Stimulated activated CD4-positive, alpha-beta T cell treated with anti-CD3 and anti-CD28 coated beads, Interleukin-1b, Interleukin-23, amount 100 ng/mL, for 1 hour (primary cell): ENCODE measurements at places on chromosomes 5 and 9.

DNA sequence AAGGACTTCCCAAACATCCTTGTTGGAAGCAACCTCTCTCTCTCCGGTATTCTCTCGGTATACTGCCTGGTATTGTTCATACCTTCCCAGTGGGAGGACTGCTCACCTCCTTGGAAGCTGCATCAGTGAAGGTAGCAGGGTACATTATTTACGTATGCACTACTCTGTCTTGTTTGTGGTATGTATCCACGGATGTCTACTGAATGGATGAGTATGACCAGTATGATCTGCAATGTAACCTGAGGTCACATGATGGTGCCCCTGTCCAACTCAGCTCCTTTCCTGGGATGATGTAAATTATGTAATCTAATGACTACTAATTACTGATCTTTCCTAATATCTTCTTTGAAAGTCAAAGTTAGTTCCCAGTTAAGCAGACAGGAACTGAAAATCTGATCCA is 32.1 kb downstream of the CEMIP2 start:
- no peak for DNase-seq

DNA sequence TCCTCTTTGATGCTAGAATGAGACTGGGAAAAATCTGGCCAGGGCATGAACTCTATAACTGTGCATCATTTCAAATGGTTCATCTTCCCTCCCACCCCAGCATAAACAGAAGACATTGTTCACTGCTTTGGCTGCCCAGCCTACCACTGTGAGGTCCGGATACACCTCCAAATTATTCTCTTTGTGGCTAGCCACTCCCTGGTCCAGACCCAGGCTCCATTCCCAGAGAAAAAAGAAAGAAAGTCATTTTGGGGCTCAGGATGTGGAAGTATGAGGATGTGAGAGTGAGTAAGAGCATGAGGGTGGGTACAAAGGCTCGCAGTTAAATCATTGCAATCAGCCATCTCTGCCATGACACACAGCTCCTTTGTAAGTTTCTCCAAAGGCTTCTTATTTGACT is 559.2 kb downstream of the PSAT1 start:
- DNase-seq = no peak

GRCh38 chr5:121189342-121190305 is 662.1 kb upstream of the FTMT start:
- no peak for DNase-seq

DNA sequence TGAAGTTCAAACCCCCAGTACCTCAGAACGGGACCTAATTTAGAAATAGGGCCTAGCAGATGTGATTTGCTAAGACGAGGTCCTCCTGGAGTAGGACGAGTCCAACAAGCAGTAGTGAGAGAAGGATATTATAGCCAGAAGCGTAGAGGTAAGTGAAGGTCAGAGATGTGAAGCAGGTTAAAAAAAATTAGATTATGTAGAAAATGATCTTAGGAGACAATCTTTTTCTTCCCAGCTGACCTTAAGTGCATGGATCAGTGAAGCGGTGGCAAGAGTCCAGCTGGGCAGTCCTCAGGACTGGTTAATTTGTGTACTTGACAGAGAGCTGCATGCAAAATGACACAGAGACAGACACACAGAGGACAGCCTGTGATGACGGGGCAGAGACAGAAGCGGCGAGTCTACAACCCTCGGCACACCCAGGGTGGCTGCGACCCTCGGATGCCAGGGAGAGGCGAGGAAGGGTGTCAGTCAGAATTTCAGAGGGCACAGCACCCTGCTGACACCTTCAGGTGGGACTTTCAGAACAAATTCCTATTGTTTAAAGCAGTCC is 131.4 kb upstream of the IRX4 start:
- no peak for DNase-seq

DNA sequence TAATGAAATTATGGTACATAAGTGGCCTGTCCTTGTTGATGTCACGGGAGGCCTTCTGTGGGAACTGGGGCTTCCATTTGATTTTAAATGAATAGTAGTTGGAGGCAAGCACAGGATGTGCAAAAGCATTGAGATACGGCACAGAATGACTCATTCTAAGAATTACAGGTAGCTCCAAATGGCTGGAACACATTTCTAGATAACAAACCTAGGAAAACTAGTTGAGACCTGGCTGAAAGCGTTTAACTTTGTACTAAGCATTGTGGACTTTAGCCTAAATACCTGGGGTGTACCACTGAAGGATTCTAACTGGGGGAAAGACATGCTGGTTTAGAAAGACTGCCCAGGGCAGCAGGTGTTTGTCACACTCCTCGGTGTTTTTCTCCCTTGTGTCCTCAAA is 9.4 kb downstream of the SKP2 start:
- no peak for DNase-seq

DNA sequence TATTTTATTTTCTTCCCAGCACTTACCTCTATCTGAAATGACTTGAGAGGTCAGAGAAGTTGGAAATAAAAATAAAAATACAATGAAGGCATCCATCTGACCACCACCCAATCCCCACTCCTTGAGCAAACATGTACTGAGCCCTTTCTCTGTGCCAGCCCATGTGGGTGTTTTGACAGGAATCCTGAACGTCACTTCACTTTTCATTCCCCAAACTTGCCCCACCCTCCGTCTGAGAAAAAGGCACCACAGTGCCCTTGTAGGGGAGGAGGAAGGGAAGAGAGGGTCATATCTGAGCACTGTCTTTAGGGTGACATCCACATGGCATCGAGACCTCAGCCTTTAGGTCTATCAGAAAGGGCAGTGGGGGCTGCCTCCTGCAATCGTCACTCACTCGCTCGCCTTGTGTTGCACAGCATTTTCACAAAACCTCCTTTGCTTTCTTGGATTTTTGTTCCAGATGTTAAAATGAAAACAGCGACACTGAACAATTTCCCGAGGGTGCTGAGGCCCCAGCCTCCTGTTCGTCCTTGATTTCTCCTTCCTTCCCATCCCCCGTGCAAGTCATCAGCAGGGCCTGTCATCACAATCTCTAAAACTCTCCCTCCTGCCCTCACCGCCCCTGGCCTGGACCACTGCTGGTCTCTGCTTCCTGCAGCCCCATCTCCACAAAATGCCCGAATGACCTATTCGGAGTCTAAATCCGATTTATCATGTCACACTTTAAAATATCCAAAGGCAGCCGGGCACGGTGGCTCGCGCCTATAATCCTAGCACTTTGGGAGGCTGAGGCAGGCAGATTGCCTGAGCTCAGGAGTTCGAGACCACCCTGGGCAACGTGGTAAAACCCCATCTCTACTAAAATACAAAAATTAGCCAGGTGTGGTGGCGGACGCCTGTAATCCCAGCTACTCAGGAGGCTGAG is 13.0 kb downstream of the HIGD2A start:
- no peak for DNase-seq

DNA sequence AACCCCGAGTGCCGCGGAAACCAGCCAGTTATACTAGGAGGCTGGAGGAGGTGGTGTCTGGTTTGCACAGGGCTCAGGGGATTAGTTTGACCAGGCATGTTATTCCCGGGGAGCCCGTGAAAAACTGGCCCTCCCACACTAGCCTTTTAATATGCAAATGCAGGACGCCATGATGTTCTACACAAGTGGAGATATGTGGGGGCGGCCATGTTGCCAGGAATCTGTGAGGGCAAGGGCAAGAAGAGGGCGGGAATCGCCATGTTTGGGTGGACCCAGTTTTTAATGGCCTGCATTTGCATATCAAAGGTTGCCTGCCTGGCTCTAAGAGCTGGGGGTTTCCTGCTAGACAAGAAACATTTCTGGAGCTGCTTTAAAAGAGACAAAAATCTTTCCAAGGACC is 940.7 kb downstream of the CDH18 start:
- no peak for DNase-seq

DNA sequence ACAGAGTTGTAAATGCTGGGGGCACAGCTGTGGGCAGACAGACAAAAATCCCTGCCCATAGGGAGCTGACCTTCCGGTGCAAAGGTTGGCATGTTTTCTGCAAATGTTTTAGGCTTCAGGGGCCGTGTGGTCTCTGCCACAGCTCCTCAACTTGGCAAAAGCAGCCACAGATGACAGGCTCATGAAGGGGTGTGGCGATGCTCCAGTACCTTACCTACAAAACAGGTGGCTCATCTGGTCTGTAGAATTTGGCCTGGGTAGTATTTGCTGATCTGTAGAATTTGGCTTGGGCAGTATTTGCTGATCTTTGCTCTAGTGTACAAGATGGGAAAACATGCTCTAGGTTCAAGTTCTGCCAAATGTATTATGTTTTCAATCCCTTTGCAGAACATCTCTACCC is 283.9 kb downstream of the GADD45G start:
- DNase-seq = no peak

GRCh38 chr9:112831969-112832368 is 58.7 kb downstream of the SLC46A2 start:
- no peak for DNase-seq

GRCh38 chr9:20646656-20647055 is 24.4 kb upstream of the MLLT3 start:
- DNase-seq = no peak

DNA sequence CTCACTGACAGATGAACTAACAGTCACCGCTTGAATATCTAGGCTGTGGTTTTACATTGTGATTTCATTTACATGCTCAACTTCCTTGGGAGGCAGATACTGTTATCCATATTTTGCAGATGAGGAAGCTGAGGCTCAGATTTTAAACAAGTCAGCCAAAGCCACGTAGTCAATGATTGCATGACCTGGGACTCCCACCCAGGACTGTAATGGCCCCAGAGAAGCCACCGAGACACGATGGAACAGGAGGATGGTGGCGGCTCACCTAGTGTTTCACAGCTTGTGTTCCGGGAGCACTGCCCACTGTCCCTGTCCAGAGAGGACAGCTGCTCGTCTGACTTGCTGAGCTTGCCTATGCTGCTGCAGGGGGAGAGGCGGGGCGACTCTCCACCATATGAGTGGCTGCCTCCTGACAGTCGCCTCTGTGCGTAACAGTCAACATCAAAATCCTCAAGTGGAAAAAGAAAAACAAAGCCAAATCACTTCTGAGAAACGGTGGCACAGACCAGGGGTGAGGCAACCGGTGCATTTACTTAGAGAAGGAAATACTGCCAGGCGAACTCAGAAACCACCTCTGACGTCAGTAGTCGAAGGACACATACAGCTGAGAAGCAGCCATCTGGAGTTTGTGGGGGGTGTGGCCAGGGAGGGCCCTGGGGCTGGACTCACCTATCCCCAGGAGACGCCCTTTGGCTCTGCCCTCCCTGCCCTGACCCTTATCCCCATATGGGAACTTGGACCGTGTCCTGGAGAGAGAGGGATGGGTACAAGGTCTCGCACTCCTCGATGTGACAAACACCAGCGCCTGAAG is 82.5 kb downstream of the PRRT1B start:
- DNase-seq = no peak

- no peak for DNase-seq
Measured at GRCh38 chr5:92956886-92957285, 624.1 kb downstream of the NR2F1-AS1 start.

DNA sequence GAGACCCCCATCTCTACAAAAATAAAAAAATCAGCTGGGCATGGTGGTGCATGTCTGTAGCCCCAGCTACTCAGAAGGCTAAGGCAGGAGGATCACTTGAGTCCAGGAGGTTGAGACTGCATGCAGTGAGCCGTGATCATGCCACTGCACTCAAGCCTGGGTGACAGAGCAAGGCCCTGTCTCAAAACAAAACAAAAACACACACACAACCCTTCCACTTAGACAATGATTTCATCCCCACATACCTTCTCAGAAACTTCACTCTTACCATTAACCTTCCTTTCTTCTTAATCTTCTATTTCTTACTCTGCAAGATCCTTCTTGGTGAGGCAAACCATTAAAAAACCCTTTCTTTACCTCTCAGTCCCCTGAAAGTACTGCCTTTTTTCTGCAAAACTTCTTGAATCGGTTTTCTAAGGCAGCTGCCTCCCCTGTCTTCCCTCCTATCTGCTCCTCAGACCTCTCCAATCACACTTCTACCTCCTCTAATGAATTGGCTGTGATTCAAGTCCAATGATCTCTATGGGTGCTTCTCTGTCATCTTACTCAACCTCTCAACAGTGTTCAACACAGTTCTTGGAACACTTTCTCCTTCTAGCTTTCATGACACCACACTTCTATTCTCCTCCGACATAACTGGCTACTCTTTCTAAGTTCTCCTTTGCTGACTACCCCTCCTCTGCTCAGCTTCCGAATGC is 47.3 kb downstream of the PFDN1 start:
- DNase-seq = no peak

DNA sequence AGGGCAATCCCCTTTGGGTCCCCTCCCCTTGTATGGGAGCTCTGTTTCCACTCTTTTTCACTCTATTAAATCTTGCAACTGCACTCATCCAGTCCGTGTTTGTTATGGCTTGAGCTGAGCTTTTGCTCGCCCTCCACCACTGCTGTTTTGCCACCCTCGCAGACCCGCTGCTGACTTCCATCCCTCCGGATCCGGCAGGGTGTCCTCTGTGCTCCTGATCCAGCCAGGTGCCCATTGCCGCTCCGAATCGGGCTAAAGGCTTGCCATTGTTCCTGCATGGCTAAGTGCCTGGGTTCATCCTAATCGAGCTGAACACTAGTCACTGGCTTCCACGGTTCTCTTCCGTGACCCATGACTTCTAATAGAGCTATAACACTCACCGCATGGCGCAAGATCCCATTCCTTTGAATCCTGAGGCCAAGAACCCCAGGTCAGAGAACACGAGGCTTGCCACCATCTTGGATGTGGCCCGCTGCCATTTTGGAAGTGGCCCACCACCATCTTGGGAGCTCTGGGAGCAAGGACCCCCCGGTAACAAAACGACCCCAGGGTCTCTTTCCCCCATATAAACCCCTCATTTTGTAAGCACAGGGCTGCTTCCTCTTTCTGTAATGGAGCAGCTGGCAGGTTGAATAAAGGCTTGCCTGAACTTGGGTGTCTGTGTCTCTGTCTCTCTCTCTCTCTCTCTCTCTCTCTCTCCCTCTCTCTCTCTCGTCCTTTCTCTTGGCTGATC is 1166.2 kb downstream of the TAF11L14 start:
- DNase-seq = no peak

DNA sequence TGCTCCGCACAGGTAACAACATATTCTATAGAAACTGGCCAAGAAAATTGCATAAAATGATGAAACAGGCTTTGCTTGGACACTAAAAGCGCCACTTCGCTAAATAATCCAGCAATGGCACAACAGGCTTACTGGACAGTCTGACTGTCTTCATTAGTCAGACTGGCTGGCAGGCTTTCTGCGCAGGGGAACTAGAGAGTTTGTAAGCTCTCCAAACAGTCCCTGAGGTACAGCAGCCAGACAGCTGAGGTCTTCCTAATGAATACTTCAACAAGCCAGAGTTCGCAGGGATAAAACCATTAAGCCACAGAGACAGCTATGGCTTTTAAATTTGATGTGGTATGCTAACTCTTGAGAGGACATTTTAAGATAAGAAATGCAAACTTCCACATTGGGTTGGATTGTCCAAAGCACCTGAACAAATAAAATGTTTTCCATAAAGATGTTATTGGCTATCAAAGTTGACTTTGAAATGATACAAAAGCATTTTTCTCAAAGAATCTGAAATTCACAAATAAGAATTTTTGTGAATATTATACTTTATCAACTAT is 20.7 kb downstream of the PLK2 start:
- DNase-seq = no peak

DNA sequence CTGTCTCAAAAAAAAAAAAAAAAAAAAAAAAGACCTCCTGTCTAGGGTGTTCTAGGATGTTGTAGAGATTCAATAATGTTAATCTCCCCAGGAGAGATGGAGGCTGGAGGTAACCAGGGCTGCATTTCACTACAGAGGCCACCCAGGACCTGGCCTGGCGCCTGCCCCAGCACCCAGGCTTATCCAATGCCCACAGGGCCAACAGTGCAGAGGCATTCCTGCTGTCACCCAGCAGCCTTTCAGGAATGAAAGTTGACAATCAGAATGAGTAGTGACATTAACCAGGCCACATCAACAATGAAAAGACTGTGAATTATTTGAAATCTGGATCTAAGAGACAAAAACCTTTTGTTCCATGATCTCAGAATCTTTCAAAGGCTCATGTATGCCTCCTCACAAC is 36.2 kb upstream of the GABRP start:
- no peak for DNase-seq
